ENCODE measurements at places on chromosomes 1 and 21.

- DNase-seq: no peak
Observed at GRCh38 chr1:33211972-33212371, 30.1 kb upstream of the TRIM62 start.

DNA sequence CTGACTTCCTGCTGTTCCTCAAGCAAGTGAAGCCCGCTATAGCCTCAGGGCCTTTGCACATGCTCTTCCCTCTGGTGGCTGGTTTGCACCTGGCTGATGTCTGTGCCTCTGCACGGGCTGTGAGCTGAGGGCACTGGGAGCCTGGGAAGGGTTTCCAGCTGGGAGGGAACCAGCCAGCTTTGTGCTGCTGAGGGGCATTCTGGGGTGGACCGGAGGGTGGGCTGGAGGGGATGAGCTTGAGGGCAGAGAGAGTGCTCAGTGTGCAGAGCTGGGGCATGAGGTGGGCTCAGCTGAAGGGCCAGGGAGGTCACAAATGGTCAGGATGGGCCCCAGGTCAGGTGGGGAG, 305.7 kb downstream of the MATN1 start:
- DNase-seq: no peak

DNA sequence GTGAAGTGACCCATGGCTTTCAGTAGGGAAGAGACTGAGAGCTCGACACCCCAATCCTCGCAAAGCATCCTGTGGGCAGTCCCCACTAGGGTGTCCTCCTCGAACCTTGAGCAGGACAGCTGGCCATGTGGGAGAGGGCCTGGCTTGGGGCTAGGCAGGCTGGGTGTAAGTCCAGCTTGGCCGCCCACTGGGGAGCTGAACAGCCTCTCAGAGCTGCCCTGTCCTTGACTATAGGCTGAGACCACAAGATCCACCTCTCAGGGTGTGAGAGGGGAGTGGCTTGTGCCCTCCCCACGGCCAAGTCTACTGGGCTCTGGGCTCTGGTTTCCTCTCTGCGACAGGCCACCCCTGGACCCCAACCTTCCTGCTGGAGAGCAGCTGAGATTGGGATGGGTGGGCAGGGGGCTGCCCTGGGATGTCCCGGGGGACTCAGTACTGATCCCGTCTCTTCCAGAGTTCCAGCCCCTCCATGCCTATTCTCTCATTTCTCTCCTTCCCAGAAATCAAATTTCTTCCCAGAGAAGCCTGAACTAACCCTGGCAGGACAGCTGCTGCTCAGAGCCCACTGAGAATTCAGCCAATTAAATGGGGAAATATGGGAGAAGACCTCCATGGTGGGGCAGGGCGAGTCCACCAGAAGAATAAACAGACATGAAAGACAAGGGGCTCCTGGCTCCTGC, 282.9 kb downstream of the PTPRU start:
- no peak for DNase-seq

- DNase-seq: no peak
Observed at GRCh38 chr21:40840401-40841125, 6.4 kb downstream of the DSCAM start.

DNA sequence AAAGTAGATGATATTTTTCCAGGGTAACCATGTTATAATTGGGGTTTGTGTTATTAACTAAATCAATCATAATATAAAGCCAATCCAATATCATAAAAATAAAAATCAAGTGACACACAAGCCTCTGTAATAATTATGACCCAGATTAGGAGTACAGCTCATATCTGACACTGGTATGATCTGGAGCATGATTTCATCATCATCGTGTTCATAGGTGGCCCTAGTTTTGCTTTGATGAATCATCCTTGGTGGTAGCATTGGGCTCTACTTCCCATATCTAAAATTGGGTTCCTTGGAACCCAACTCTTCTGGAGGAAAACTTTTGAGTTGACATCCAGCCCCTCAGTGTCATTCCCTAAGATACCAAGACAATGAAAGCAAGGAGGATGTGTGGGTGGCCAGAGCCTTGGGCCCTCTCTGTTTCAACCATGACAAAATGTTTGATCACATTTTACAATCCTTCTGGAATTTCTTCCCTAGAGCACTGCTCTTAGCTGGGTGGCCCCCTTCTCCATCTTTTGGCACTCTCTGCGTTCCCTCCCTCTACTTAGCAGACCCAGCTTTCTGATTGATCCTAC, 37.0 kb upstream of the ENAH start:
- no peak for DNase-seq

DNA sequence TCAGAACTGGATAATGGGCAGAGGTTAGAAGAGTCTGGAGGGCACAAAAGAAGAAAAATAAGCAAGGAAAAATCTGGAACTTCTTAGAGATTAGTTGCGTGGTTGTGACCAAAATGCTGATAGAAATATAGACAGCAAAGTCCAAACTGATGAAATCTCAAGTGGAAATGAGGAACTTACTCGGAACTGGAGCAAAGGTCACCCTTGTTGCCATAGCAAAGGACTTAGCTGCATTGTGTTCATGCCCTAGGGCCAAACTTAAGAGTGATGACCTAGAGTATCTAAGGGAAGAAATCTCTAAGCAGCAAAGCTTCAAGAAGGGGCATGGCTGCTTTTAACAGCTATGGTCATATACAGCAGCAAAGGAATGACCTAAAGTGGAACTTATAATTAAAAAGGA, 180.0 kb downstream of the TTLL7 start:
- DNase-seq: peak; percentile 30

- no peak for DNase-seq
Observed at GRCh38 chr21:33362044-33362555, 37.3 kb downstream of the IFNAR1 start.

DNA sequence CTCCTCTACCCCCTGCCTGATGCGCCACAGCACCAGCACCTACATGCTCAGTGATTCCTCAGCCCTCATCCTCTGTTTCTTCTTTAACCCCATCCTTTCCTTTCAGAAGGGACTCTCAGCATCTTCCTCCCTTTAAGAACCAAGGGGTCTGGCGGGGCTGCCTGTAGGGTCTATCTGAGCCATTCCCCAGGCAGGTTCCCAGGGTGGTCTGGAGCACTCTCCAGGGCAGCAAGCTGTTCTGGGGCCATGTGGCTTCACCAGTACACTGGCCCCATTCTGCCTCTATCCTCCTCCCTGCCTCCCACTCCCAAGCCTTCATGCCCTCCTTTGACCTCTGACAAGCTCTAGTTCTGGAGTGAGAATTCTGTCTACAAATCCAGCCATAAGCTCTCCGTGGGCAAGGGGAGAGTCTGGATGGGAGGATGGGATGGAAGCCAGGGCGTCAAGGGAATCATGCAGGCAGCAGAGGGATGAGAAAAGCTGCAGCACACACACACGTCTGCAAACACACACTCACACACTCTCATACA, 10.4 kb downstream of the BATF3 start:
- no peak for DNase-seq

GRCh38 chr1:92705446-92705845, 79.5 kb downstream of the EVI5 start:
- peak; percentile 3 for DNase-seq

- DNase-seq: peak; percentile 92
Observed at GRCh38 chr21:26840912-26841311, 4.3 kb downstream of the ADAMTS1 start.

GRCh38 chr1:63575340-63575826, 17.8 kb upstream of the PGM1 start:
- DNase-seq: peak; percentile 64

- DNase-seq: no peak
Observed at GRCh38 chr1:87612956-87613355, 284.3 kb downstream of the LMO4 start.

DNA sequence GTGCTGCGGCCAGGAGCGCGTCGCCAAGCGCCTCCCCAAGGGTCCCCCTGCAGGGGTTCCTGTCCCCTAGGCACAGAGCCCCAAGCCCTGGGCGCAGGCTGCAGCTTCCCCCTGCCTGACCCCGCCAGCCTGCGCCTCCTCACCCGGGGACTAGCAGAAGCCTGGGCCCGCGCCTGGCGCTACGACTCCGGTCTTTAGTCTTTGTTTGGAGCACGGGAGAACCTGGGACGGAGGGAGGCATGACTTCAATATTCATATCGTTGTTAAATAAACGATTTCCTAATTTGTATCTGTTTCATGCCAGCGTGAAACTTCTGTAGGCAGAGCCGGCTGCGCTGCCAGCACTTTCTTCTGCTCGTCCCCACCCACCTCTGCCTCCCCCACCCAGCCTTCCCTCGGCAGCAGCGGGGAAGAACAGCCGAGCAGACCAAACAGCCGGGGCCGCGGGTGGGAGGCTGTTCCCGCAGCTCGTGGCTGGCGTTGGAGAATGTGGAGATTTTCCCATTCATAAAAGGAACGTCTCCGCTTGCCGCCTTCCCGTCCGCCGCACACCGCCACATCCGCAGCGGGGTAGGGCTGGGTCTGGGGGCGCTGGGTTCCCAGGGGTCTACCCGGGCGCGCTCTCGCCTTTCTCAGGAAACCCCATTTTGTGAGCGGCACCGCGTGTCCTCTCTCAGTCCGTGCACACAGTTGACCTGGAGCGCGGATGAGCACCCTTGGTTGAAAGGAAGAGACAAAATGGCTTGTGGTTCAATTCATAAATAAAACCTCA, 777 bp upstream of the TRIM67 start:
- DNase-seq: no peak

GRCh38 chr1:170620164-170620563, 43.8 kb upstream of the PRRX1 start:
- DNase-seq: no peak

GRCh38 chr1:171860696-171861095, 19.4 kb downstream of the DNM3 start:
- no peak for DNase-seq

DNA sequence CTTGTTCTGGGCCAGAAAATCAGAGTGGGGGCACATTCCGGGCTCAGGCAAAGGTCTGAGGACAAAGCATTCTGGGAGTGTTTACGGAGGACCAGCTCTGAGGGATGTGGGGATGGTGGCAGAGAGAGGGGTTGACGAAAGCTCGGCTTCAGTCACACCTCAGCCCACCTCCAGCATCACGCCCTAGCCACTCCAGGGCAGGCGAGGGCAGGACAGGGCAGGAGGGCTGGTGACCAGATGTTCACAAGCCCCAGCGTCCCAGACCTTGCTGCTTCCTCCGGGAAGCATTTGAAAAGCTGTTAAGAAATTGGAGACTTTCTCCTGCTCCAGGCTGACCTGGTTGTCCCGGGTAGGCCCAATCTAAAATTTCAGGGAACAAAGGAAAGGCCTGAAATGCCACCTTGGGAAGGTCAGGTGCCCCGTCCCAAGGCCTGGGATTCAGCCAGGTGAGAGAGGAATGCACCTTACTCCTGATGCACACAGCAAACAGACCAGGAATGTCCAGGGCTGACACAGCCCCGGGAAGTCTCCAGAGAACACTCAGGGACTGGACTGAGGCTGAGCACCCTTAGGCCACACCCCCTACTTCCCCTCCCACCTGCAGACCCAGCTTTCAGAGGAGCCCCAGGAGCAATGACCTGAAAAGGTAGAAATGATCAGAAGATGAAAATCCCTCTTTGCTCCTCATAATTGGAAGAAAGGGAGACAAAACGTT, 71.9 kb upstream of the KLHDC7A start:
- DNase-seq: no peak

DNA sequence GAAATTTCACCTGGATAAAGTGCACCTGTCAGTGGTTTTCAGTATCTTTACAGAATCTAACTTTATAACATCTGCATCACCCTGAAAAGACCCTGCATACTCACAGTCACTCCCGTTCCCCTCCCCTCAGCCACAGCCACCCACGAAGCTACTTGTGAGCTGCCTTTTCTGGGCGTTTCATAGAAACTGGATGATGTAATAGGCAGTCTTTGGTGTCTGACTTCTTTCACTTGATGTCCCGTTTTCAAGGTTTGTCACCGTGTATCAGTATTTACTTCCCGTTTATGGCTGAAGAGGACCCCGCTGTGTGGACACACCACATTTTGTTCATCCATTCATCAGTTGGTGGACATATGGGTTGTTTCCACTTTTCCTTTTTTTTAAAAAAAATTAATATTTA, 47.8 kb upstream of the LRRC3 start:
- DNase-seq: no peak

GRCh38 chr21:24856326-24856725, 751.0 kb downstream of the MRPL39 start:
- no peak for DNase-seq

DNA sequence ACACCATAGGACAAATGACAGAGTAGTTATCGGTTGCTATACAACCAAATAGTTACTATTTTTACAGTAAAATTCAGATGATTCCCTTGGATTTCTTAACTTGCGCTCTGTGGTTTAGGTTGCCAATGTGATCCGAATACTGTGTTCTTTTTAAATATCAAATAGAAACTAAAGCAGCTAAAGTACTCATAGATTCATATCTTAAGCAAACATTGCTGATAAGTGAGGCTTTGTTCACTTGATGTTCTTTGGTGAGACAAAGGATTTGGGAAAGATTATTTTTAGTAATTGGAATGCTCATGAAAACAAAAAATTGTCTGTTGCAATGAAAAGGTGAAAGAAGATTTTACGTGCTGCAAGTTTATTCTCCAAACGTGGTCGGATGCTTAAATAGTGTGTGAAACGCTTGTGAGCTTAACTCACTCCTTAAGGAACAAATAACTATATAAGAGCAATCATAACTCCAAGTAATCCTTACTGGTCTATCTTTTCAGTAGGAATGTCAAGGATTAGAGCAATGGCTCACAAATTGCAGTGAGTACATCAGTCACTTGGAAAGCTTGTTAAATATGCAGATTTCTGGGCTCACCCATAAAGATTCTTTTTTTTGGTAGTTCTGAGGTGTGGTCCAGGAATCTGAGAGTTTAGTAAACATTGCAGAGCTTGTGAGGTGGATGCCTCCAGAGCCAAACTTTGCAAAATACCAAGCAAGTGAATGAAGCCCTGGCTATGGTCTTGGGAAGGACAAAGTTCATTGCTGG, 31.8 kb upstream of the PDC start:
- DNase-seq: no peak

DNA sequence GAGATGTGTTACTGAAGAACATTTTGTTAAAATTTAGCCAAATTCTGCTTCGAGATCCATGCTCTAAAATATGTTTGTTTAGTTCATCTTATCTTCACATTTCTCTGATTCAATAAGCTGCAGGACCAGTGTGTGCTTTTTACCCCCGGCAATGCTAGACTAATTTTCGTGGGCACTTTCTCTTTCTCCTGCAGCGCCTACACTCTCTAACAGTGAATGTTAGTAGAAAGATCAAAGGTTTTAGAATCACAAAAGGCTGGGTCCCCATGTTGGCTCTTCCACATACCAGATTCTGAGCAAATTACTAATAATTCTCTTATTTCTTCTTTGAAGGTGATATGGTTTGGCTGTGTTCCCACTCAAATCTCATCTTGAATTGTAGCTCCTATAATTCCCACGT, 8.5 kb downstream of the CHML start:
- DNase-seq: no peak

- no peak for DNase-seq
Observed at GRCh38 chr1:206951318-206952100, 5.2 kb upstream of the PIGR start.

- DNase-seq: no peak
Observed at GRCh38 chr1:91774520-91775203, 111.3 kb downstream of the TGFBR3 start.
